BE2C (cell line): ENCODE measurements at places on chromosomes 7 and 10.

DNA sequence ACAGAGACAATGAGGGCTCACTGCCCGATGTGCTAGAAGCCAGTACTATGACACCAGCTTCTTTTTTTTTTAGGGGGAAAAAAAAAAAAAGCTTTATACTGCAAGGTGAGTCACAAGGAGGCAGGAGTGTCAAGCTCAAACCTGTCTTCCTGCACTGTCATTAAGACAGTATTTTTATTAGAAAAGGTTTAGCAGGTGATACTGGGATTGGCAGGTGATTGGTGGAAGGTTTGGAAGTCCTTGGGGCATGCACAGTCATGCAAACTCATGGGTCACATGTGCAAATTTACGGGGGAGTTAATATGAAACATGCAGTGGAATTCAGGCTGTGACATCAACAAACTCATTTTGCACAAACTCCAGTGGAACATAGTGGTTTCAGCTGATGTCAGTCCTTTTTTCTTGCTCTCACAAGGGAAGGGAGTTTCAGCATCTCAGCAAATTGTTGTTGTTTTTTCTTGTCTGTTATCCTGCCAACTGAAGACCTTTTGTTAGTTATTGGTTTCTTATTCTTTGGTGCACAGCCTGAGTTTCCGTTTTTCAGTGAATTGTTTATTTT lies 530.6 kb downstream of the ANKRD7 start:
- no peak for DNase-seq

GRCh38 chr7:909358-910329 lies 33.3 kb downstream of the GET4 start:
- no peak for DNase-seq

DNA sequence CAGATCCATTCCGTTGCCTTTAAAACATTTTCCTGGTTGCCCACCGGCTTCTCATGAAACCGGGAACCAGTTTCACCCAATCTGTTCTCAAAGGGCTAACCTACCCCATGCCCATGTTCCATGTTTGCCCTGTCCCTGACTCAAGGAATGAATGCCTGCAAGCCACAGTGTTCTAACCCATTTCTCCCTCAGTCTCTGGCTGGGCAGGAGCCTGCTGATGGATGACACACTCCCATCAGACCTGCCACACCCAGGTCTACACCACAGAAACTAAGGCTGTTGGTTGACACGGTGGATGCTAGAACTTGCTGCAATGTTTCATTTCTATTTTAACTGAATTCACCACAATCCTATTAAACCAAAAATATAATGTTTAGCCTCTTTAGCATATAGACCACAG lies 15.6 kb downstream of the CLRN3 start:
- DNase-seq, result no peak

GRCh38 chr7:25286756-25287155 lies 58.5 kb upstream of the NPVF start:
- no peak for DNase-seq

- DNase-seq, result no peak
These were observed 229.8 kb downstream of the FOXP2 start for GRCh38 chr7:114644455-114644854.

DNA sequence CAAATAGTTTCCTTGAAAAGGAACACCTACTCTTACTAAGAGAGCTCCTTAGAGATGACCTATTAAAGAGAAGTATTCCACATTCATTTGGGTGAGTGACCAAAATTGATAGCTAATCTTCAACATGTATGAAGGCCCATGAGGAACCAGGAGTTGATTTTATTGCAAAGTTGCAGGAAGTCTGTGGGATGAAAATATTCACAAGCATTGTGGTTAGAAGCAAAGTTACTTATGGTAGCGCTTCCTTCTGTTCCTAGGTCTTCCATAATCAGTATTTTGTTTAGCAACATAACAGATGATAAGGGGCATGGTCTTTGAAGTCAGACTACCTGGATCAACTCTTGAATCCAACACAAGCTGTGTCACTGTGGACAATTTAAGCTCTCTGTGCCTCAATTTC lies 164.5 kb downstream of the DGKB start:
- DNase-seq, result no peak

DNA sequence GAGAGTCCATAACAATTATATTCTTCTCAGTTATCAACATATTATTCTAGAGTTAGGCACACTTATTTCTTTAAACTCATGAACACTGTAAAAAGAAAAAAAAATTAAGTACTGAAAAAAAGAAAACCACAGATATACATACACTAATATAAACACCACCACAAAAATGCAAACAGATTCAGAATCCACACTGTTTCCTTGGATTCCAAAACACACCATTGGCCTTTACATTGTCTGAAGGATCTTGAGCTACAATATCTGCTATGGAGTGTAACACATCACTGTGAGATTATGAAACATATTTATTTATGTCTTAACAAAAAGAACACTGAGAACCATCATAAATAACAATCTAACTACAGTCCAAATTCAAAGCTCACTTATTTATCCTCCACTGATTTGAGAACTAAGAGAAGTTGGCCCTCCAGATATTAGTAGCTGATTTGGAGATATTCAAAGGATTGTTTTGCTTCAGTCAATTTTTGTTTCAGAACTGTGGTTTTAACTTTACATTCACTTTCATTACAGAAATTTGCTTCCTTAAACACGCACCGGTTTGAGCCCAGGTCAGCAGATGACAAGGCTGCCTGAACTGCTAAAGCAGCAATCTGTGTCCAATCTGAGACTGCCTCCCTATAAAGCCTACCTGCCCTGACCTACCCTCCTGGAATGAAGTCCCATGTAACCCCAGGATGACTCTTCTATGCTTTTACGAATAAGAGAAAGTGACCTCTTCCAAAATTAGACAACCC lies 47.0 kb upstream of the CDK1 start:
- DNase-seq, result no peak

- no peak for DNase-seq
These were observed 172.5 kb downstream of the EGFR start for GRCh38 chr7:55191161-55191925.

GRCh38 chr7:97078023-97078969 lies 39.2 kb upstream of the SDHAF3 start:
- no peak for DNase-seq

- DNase-seq, result no peak
These were observed 191.2 kb downstream of the PLXDC2 start for GRCh38 chr10:20007426-20007825.

DNA sequence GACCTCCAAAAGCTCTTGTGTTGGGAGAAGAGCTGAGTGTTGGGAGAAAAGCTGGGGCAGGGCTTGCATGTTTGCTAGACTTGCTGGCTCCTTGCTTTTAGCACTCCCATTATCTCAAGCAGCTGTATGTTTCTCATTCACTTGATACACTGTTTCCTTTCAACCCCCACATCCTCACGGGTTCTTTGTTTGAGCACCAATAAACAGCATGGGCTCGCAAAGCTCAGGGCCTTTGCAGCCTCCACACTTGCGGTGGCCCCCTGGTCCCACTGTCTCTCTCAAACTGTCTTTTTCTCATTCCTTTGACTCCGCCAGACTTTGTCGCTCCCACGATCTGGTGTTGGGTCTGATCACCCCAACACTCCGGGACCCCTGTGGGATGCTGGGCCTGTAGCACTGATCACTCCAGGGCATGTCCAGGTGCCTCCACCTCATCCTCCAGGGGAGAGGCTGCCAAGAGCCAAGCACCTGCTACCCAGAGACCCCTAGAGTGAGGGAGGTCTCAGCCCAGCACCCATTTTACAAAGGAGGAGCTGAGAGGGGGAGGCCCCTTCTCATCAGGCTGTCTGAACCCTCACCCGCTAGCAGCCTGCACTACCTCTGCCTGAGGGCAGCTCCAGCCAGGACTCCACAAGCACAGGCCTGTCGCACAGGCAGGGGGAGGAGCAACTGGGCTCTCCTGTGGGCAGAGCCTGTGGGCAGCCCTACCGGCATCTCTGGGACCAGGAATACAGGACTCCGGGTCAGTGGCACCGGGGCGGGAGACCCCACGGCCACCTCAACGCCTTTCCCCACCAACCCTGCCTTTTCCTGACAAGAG lies 49.1 kb upstream of the MSMB start:
- no peak for DNase-seq

- no peak for DNase-seq
These were observed 207.2 kb upstream of the PRSS1 start for GRCh38 chr7:142542105-142542504.

DNA sequence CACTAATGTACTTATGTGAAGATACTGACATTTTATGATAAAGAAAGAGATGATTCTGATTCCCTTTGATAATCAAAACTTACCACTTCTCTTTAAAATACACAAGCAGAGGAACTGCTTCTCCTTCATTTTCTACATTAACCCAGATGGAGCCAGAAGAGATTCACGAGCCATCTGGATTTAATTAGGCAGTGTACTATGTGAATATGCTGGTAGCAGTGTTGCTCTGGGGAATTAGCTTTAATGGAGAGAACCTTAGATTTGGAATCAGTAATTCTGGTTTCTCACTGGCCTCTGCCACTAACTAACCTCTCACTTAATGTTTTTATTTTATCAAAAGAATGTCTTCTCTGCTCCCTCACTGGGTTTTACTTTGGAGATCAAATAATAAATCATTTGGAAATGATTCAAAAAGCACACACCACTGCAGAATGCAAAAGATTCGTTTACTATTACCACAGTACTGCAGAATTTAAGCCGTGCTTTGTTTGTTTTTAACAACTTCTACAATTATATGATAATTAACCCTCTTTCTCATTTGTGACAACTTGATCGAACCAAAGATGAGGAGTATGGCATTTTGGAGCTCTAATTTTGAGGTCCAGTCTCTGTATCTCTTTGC lies 77.5 kb upstream of the PHYHIPL start:
- peak; percentile 56 for DNase-seq

DNA sequence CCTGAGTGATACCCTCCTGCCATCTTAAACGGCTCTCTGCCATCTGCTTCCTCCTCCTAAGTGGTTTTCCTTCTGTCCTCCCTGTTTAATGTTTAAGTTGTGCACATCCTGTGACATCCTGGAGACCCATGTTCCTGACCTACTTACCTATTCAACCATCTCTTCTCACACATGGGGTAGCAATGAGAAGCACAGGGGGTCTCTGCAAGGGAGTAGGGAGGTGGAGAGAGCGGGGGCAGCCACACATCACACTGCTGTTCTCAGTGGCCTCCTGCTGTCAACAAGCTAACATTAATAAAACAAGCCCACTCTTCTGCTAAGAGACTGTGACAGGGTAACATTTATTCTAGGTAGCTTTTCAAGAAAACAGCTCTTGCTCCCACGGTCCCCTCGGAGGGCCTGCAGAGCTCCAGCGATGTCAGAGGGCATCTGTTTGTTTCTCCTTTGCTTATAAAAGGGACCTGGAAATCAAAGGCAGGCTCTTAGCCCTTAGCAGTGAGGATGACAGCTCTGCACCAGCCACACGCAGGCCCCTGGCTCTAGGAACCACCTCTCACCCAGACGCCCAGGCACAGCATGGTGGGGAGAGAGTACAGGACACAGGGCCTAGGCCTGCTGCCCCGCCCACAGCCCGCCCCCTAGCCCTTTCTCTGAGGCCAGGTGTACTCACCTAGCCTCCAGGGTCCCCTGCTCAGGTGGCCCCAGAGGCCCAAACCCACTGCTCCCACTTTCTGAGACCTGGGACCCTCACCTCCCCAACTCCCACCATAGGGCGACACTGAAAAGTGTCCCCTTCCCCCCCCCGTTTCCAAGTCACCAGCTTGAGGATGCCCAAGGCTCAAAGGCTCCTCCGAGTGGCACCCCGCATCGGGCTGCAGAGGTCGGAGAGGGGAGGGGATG lies 943 bp upstream of the SLC18A2 start:
- no peak for DNase-seq

GRCh38 chr10:113958631-113959382 lies 84.9 kb upstream of the ADRB1 start:
- no peak for DNase-seq

DNA sequence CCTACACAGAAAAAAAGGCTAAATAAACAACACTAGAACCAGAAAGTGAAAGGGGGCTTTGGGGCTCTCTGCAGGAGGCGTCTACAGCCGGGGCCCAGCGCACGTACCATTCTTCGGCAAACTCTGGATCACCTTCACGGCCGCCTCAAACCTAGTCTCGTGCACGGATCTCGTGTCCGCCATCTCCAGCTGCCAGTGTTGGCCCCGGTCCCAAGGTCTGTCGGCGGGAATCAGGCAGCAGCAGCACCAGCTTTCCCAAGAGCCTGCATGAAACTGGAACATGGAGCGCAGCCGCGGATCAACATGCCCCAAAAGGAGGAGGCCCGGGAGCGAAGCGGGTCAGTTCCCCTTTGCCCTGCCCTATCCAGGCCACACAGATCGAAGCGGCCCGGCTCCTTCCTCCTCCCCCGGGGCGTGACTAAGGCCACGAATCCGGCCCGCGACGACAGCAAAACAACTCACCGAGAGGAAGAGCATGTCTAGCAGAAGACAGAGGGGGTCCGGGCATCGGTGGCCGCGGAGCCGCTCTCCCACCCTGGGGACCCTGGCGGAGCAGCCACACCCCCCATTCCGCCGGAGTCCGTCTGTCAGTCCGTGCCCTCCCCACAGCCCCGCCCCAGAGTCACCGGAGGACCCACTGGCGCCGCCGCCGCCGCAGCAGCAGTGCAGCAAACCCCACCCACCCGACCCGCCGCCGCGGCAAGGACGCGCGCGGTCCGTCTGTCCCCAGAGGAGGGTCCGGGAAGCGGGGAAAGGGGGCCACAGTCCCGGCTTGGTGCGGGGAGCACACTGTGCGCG lies at the start of gene ACBD5:
TSS of gene ACBD5 (minus strand) at position 586 of the 798 bp plus-strand sequence. CDS start at position 477, 109 bp downstream.
- DNase-seq, result peak; percentile 84

DNA sequence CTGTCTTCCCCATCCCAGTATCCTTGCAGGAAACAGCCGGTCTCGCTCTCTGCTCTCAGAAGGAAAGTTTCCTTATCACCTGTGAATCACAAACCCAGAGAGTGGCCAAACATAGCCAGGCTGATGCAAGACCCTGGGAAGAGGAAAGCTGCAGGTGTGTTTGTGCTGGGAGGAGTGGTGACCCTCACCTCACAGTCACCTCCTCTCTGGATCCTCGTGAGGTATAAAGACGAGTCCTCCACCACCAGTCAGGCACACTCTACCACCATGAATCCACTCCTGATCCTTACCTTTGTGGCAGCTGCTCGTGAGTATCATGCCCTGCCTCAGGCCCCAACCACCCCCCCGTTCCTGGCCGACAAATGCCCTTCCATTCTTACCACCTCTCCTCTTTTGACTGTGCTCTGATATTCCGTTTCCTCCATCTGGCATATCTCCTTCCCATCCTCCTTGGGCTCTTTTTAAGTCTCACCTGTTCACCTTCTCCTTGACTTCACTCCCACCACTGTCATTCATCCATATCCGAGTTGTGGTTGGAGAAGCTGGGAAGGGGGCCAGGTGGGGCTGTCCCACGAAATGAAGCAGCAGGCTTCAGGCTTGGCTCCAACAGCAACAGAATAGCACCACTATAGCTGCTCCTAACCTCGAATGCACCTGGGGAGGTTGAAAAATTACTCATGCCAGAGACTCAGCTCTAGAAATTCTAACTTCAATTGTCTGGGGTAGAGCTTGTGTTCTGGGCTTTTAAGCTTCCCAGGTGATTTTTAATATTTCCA lies at the start of gene PRSS1:
TSS of gene PRSS1 (plus strand) at position 255 of the 776 bp plus-strand sequence. CDS start at position 268, 13 bp downstream.
- DNase-seq, result no peak

DNA sequence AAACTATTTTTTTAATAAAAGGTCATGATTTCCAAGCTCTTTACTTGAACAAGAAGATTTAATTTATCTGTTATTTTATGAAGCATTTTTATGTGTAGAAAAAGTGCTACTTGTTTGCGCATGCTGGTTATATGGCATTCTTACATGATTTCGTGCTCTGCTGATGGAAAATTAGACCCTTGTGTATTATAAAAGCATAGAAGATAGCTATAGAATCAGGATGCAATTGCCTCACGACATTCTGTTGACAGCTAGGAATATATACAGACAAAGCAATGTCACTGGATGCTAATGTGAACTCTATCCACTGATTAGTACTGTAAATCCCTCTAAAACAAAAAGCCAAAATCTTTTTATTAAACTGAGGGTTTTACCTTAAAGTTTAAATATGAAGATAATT lies 255.9 kb downstream of the MDFIC start:
- no peak for DNase-seq

GRCh38 chr10:106615081-106615480 lies 549.4 kb downstream of the SORCS1 start:
- DNase-seq, result no peak
